ENCODE measurements at places on chromosomes 5 and 9.

GRCh38 chr9:2570615-2571479 lies 50.7 kb upstream of the VLDLR start:
- ATAC-seq = peak; percentile 15

- no peak for ATAC-seq
Measured at GRCh38 chr5:170480260-170480659, 23.6 kb upstream of the KCNIP1 start.

DNA sequence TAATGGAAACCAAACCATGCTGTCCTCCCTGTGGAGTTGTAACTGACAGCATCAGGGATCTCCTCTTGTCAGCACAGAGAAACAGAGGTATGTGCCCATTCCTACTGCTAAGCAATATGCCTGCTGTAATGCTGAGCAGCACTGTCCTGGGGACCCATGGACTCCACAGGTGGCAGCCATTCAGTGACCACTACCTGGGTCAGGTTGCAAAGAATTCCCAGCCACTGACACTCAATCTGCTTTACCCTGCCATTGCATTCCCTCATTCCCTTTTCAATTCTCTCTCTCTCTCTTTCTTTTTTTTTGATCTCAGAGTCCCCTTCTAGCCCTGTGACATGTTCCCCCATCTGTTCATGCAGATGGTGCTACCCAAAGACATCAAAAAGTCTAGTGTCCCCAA lies 104.1 kb downstream of the GABRB2 start:
- ATAC-seq = no peak

DNA sequence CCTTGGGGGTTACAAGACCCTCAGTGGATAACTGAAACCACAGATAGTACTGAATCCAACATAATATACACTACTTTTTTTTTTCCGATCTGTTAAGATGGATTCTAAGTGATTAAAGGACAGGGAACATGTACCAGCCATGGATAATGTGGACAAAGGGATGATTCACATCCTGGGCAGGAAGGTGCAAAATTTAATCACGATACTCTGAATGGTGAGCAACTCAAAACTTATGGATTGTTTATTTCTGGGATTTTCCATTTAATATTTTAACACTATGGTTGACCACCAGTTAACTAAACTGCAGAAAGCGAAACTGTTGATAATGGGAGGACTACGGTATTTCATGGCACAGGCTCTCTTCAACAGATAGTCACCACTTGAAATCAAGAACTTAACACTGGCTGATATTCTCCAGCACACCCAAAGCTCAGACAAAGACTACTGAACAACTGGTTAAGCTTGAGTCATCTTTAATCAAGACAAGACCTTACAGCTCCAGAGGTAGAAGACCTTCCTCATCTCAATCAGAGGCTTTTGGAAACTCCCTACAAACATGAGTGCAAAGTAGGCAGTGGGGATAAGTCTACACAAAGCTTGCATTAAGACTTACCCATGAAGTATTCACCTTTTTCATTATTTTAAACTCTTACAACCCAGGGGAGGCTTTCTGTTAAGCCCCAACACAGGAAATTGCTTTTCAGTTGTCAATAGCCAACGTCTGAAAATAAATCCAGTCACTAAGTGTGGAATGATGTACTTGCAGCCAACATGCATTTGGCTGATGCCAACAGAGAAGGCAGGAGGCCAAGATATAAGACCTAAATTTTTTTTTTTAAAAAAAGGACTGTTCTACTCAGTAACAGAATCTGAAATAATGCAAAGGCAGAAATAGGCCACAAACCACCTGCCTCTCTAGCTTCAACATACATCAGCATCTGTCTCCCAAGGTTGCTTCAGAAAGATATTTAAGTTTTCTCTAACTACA lies 78.7 kb downstream of the ELAVL2 start:
- no peak for ATAC-seq

GRCh38 chr9:14356351-14357265 lies 42.7 kb upstream of the NFIB start:
- no peak for ATAC-seq

GRCh38 chr9:68969538-68969937 lies 44.4 kb downstream of the PRKACG start:
- no peak for ATAC-seq

GRCh38 chr5:56663523-56663922 lies 151.8 kb upstream of the MAP3K1 start:
- no peak for ATAC-seq

GRCh38 chr5:114243972-114244317 lies 117.9 kb upstream of the KCNN2 start:
- ATAC-seq = no peak

DNA sequence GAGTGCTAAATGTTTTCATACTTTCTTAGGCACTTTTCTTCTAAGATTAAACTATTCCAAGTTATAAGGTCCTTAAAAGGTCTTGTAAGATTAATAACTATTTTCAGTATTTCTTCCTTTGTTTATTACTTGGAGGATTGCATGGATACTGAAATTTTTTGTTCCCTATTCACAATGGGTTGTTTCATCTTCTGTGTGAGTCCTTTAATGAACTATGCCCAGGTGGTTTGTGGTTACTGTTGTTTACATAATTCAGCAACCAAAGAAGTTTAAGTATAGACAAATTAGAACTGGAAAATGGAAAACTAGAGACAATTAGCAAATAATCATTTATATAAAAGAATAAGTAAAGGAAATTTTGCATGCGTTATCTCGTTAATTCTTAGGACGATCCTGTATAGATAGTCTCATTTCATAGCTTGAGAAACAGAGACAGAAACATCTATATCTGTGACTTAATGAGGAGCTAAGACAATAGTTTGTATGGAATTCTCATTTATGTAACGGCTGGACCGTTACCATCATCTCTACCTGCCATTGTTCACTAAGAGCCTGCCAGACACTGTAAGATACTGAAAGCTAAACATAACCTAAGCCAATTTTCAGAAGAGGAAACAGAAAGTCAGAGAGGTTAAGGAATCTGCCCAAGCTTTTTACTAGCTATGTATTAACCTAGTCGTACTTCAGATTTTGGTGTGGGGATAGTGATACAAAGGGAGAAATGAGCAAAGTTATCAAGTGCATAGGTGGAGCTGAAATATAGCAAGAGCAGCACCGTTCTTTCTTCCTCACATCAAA lies 148.2 kb downstream of the PAM start:
- no peak for ATAC-seq

GRCh38 chr5:115487756-115488155 lies 56.8 kb downstream of the FEM1C start:
- peak; percentile 69 for ATAC-seq

GRCh38 chr9:33076046-33077004 lies at the start of gene SMU1:
Gene SMU1 (minus strand): TSS chr9:33076674. CDS start chr9:33076608, 66 bp downstream.
- peak; percentile 99 for ATAC-seq

- no peak for ATAC-seq
Measured at GRCh38 chr5:170332058-170332457, 34.5 kb upstream of the LCP2 start.

- ATAC-seq = no peak
Measured at GRCh38 chr5:168085261-168086031, 206.0 kb upstream of the WWC1 start.

GRCh38 chr9:37200433-37201005 lies 80.1 kb downstream of the ZCCHC7 start:
- peak; percentile 44 for ATAC-seq

GRCh38 chr5:129569295-129569694 lies 109.2 kb downstream of the ADAMTS19 start:
- no peak for ATAC-seq

DNA sequence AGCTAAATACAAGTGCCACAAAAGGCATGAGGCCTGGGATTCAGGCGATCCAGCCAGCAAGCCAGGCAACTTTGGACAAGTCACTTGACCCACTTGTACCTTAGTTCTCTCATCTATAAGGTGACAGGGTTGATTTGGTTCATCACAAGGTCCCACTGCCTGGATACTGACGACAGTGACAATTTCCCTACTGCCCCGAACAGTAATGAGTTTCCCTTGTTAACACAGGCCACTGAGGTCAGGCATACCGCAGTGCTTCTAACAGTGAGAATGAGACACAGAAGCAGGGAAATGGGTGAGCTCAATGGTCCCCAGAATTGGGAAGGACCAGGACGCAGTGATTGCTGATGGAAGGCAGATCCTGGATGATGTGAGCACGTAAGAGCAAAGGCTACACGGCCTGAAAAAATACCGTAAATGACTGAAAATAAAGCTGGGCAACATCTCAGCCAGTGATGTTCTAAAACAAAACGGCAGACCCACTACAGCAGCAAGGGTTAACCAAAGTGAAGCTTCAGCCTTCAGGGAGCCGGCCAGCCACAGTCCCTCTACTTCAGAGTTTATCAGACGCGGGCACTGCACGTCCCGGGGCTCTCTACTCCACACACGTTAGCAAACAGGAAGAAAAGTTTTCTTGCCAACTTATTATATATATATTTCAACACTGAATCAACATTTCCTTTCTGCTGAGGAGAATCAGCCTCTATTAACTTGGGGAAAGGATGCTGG lies 846 bp downstream of the MGAT1 start:
- no peak for ATAC-seq

- no peak for ATAC-seq
Measured at GRCh38 chr5:134151723-134152122, 25.0 kb downstream of the SKP1 start.

DNA sequence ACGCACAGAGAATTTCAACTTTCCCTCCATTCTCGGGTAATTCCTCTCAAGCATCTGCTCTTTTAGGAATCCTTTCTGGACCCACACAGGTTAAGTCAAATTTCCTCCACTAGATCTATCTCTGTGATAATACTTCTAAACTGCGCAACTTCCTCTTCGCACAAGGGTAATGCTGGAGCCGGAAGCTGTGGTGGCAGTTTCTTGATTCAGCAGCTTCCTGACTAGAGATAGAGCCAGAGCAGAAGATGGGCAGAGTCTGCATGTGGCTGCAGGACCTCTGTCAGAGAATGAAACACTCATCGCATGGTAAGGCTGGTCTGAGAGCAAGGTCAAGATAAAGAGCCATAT lies 11.1 kb upstream of the CDC42SE2 start:
- peak; percentile 62 for ATAC-seq

DNA sequence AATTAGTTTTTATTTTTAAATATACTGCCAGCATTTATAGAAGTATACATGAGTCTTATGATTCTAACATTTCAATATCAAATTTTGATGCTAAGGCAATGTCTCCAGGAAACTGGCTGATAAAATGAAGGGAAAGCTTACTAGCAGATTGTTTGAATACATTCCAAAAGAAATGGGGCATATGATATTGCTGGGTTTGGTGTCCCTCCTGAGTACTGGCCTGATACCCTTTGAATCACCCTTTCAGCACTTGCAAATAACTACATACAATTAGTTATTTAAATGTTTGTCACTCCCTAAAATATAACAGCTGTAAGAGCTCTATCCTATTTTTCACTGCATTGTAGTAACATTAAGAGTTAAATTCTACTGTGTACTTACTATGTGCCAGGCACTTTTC lies 360.8 kb downstream of the HCN1 start:
- no peak for ATAC-seq

DNA sequence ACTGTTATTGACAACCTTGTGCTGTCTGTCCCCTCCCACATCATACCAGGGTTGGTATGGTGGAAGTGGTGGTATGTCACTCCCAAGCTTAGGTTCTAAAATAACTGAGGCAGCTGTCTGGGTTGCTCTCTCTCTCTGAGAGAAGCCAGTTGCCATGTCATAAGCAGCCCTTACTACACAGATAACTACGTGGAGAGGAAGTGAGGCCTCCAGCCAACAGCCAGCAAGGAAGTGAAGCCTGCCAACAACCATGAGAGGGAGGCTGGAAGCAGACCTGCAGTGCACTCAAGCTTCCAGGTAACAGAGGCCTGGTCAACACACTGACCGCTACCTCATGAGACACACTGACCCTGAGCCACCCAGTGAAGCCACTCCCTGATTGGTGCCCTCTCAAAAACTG lies 18.6 kb downstream of the CTNNAL1 start:
- ATAC-seq = no peak

DNA sequence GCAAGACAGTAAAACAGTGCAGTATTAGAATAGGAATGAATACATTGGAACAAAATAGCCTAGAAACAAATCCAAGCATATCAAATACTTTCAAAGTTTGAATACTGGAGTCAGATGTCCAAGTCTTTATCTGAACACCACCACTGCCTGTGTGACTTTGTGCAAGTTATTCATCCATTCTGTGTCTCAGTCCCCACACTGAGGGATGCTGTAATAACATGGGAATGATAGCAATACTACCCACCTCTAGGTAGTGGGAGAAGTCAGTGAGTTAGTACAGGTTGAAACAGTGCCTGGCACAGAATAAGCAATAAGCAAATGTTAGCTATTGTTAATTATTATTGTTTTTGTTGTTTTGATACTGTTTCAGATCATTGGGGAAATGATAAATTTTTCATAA lies 130.9 kb downstream of the SUSD1 start:
- no peak for ATAC-seq

Measured in activated CD4-positive, CD25-positive, alpha-beta regulatory T cell treated with anti-CD3 and anti-CD28 coated beads, Interleukin-2, amount 50 U/mL, for 24 hours (primary cell).